ENCODE measurements at places on chromosomes 11 and 22.

GRCh38 chr11:114179234-114179941 is 116.8 kb upstream of the NNMT start:
- peak; percentile 73 for DNase-seq

- no peak for DNase-seq
Observed at GRCh38 chr11:122509091-122509490, 146.4 kb upstream of the UBASH3B start.

- peak; percentile 32 for DNase-seq
Observed at GRCh38 chr11:3942956-3943497, 87.6 kb downstream of the STIM1 start.

GRCh38 chr11:360326-361280 is 8.7 kb upstream of the B4GALNT4 start:
- no peak for DNase-seq

GRCh38 chr11:130520271-130520671 is 71.8 kb downstream of the ADAMTS15 start:
- DNase-seq, result no peak

All from NCI-H2029 treated with DMSO at 0.1 percent for 48 hours (cell line).